ENCODE measurements at places on chromosomes 7 and 10. TPM values are rescaled to one million over a fixed set of nuclear protein-coding genes. Genes with fewer than 3 reads are reported as not detected.
A peak's percentile ranks its signal among the peaks of the same experiment; 100 is the strongest.

GRCh38 chr7:4079366-4079765 lies 602.7 kb upstream of the FOXK1 start:
- DNase-seq, result no peak

DNA sequence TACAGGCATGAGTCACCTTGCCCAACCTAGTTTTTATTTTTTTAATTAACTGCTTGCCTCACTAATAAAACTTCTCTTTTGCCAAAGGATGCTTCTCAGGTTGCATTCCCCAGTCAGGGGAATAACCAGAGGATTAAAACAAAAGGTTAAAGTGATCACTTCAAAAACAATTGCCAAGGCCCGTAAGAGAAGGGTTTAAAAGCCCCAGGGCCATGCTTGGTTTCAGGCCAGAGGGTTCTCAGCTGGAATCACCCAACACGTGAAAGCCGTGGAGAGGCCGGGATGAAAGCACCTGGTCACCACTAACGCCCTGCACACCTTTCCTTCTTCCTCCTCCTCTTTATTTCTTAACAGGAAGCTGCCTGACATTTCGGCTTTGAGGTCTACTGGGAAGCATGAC lies 587.5 kb downstream of the PTPRN2 start:
- no peak for DNase-seq

DNA sequence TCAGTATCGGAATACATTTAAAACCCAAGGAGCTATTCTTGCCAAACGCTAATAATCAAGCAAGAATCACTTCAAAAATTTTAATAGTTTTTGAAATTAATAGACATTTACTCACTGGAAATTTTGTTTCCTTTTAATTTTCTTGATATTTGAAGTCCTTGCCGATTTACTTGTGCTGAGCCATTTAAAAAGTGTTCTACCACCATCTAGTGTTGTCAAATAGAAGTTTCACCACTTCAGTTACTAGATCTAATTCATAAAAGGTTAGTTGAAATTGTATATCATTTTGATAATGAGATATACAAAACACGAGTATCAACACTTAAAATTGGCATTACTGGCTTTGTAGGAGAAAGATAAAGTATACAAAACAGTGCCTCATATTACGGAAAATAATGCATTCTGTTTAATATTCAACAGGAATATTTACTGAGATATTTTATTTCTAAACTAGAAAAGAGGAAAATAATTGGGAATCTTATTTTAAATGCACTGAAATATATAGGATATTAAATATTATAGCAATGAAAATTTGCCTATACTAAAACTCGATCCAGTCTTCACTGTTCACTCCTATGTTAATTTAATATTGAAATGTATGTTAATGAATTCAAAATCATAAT lies 664.8 kb upstream of the SEMA3D start:
- DNase-seq, result peak; percentile 7

GRCh38 chr10:10520491-10521385 lies 496.9 kb upstream of the CELF2 start:
- no peak for DNase-seq

DNA sequence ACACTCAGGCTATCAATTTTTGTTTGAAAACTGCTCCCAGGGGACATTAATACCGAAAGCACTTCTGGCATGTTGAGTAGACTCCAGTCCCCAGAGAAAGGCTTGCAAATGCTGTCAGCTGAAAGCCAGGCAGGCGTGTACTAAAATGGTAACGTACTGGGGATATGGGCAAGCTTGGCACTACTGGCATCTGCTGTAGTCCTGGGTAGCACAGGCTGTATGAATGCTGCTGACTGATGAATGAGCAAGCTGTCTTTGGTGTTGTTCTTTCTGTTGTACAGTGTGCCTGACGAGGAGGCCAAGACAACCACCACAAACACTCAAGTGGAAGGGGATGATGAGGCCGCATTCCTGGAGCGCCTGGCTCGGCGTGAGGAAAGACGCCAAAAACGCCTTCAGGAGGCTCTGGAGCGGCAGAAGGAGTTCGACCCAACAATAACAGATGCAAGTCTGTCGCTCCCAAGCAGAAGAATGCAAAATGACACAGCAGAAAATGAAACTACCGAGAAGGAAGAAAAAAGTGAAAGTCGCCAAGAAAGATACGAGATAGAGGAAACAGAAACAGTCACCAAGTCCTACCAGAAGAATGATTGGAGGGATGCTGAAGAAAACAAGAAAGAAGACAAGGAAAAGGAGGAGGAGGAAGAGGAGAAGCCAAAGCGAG lies 53.5 kb upstream of the AGBL3 start:
- no peak for DNase-seq

The SLC18A3 gene
- not detected for total RNA-seq

The TMED4 gene
- 263 TPM for total RNA-seq

The BMPER gene
- 7.2 TPM for total RNA-seq

Measured in RPMI7951 (cell line).